CD4-positive, CD25-positive, alpha-beta regulatory T cell (primary cell): ENCODE measurements at places on chromosomes 5 and 9. TPM values are rescaled to one million over a fixed set of nuclear protein-coding genes. Genes with fewer than 3 reads are reported as not detected.

- H3K27me3 ChIP-seq, result no peaks in the 10 kb centered on the region
- H3K4me1 ChIP-seq, result no peaks in the 10 kb centered on the region
- no peak overlapping the region for H3K4me3 ChIP-seq
Measured at GRCh38 chr5:160233215-160233614, 3.9 kb downstream of the FABP6 start.

DNA sequence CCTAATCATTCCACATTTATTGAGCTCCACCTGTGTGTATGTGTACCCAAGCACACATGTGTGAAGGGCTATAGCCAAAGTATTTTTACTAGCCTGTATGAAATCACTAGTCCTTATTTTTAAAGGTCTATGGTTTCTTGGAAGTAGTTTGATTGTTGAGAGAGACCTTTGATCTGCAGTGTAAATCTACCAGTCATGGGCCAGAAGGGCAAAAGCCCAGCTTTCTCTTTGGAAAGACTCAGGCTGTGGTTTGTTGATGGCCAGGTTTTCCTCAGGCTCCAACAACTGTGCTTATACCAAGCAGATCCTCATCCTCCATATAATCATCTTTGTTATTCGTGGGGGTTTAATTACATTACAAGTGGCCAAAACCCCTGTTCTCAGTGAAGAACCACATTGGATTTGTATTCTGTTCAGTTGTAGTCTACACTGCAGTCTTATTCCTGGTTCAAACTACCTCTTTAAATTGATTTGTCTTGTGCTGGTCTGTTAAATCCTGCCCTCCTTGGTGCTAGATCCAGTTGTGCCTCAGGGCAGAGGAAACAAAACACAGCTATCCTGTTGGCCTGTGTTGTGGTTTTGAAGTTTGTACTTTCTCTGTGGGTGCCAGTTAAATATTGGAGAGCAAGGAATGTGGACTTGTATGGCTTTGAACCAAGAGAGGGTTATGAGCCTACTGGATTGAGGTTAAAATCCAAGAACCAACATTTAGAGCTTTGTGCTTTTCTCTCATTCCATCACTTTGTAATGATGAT, 13.3 kb downstream of the CDC26 start:
- no peak overlapping the region for H3K4me3 ChIP-seq
- H3K27ac ChIP-seq, result no peak overlapping the region
- no peaks in the 10 kb centered on the region for H3K4me1 ChIP-seq
- peaks cover 18% of the 10 kb centered on the region for H3K36me3 ChIP-seq
- DNase-seq, result no peak

LCN15 gene
- total RNA-seq, result not detected

- H3K27me3 ChIP-seq, result no peaks in the 10 kb centered on the region
- peak; percentile 35 for DNase-seq
- peak overlapping the region; percentile 28 for H3K4me3 ChIP-seq
Measured at GRCh38 chr5:126831156-126831555, 54.2 kb downstream of the LMNB1 start.

ACO1 gene
- 3.6 TPM for total RNA-seq

CD72 gene
- 7.9 TPM for total RNA-seq

DNA sequence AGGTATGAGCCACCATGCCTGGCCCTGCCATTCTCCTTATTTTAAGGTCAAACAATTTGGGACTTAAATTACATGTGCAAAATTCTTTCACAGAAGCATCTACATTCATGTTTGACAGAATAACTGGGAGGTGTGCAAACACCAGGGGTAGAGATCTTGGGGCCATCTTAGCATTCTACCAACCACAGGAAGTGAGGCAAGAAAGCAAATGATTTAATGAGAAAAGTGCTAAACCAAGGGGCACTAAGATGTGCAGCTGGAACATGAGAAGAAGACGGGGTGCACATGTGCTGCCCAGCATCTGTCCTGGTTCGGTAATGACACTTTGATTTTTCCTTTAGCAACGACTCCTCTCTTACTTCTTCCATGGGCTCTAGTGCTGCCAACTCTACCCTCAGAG, 1.2 kb upstream of the F12 start:
- H3K36me3 ChIP-seq, result no peaks in the 10 kb centered on the region
- H3K27me3 ChIP-seq, result no peaks in the 10 kb centered on the region
- peaks cover 16% of the 10 kb centered on the region for H3K4me1 ChIP-seq
- no peak overlapping the region for H3K27ac ChIP-seq
- H3K4me3 ChIP-seq, result no peak overlapping the region
- peak; percentile 34 for DNase-seq

GRCh38 chr5:94228791-94229190, 389.6 kb downstream of the KIAA0825 start:
- H3K36me3 ChIP-seq, result no peaks in the 10 kb centered on the region
- DNase-seq, result no peak
- H3K4me1 ChIP-seq, result no peaks in the 10 kb centered on the region
- H3K27ac ChIP-seq, result no peak overlapping the region

PCDHGC5 gene
- not detected for total RNA-seq

DNA sequence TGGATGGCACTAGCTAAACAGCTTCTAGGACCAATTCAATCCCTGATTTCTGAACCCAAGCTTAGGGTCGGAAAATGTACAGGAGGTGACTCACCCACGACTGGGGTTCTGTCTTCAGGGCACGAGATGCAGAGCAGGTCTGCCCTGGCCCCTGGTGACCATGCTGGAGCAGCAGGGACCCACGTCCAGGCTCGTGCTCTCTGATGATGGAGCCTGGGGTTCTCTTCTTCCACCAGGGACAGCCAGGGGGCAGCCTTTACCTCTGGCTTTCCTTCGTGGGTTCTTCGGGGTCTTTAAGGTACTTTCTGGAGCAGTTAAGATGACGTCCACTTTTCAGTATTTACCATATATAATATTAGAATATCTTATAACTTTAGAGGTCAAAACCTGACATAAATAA, 2.1 kb downstream of the CFAP77 start:
- no peak overlapping the region for H3K4me3 ChIP-seq
- peaks cover 32% of the 10 kb centered on the region for H3K4me1 ChIP-seq
- DNase-seq, result peak; percentile 22
- peaks cover 38% of the 10 kb centered on the region for H3K27me3 ChIP-seq
- H3K36me3 ChIP-seq, result no peaks in the 10 kb centered on the region

SMC5 gene
- total RNA-seq, result 37.1 TPM

- no peaks in the 10 kb centered on the region for H3K27me3 ChIP-seq
- H3K4me1 ChIP-seq, result peaks cover under 1% of the 10 kb centered on the region
- no peak for DNase-seq
Measured at GRCh38 chr5:10590226-10590999, 26.5 kb downstream of the ANKRD33B start.

- DNase-seq, result no peak
- no peaks in the 10 kb centered on the region for H3K4me1 ChIP-seq
- H3K4me3 ChIP-seq, result no peak overlapping the region
Measured at GRCh38 chr9:131598121-131598520, 52.8 kb downstream of the PRRT1B start.

DNA sequence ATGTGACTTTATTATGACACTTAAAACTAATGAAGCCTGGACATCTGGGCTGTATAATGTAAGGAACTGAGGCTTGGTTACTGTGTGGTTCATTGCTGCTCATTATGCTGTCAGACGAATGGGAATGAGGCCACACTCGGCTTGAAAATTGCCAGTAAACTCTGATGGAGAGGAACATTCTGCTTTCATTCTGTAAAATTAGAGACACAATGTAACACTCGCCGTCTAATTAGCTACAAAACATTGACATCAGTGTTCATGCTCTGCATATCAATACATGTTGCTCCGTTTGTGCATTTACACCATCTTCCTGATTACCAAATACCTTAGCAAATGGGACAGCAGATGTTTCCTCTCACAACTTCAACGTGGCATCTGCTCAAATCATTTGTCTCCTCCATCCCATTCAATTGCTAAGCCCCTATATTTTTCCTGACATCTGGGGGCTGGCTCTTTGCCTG, 133.0 kb downstream of the SLC28A3 start:
- DNase-seq, result no peak
- no peaks in the 10 kb centered on the region for H3K4me1 ChIP-seq
- H3K27me3 ChIP-seq, result no peaks in the 10 kb centered on the region
- H3K4me3 ChIP-seq, result no peak overlapping the region
- no peaks in the 10 kb centered on the region for H3K36me3 ChIP-seq

- H3K4me1 ChIP-seq, result no peaks in the 10 kb centered on the region
- H3K4me3 ChIP-seq, result no peak overlapping the region
- no peak for DNase-seq
- no peaks in the 10 kb centered on the region for H3K27me3 ChIP-seq
- no peaks in the 10 kb centered on the region for H3K36me3 ChIP-seq
Measured at GRCh38 chr5:150286820-150287219, 2.8 kb downstream of the CAMK2A start.

OR1Q1 gene
- total RNA-seq, result 0.72 TPM

VLDLR gene
- total RNA-seq, result not detected

GRCh38 chr5:67095346-67096171, 101.0 kb downstream of the CD180 start:
- H3K4me1 ChIP-seq, result peaks cover 4% of the 10 kb centered on the region
- no peaks in the 10 kb centered on the region for H3K27me3 ChIP-seq
- no peak for DNase-seq
- no peak overlapping the region for H3K27ac ChIP-seq

DNA sequence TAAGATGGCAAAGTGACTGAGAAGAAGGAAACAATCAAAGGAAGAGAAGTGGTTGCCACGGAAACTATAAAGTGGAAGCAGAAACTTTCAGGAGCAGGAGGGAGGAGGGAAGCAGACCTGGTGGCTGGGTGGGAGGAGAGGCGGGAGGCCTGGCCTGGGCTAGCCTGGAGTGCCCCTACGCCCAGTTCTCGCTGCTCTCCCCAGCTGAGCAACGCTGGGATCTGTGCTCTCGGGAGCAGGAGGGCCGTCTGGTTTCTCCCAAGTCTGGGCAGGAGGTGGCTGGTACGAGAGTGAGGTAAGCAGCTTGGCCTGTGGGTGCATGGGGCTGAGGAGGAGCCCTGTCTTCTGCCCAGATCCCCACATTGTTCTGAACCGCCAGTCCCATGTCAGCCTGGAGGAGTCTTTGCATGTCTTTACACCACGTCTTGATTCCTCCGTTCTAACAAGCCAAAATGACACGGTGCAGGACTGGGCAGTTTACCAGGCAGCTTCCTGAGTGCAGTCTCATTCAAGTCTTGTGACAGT, 15.0 kb upstream of the DAB2IP start:
- H3K4me3 ChIP-seq, result no peak overlapping the region
- H3K27ac ChIP-seq, result no peak overlapping the region
- no peaks in the 10 kb centered on the region for H3K4me1 ChIP-seq
- DNase-seq, result no peak
- no peaks in the 10 kb centered on the region for H3K27me3 ChIP-seq
